Heart right ventricle (tissue), 16 donors: ENCODE measurements at places on chromosomes 5 and 9. TPM values are rescaled to one million over a fixed set of nuclear protein-coding genes. Genes with fewer than 3 reads are reported as not detected.
A peak's percentile ranks its signal among the peaks of the same experiment; 100 is the strongest.

The PCDHB7 gene
- total RNA-seq: 1.1 TPM

The TMEM167A gene
- 39.5 TPM for total RNA-seq

The ANKRD34B gene
- not detected for total RNA-seq

The TAF11L5 gene
- not detected for total RNA-seq

The ADAMTS12 gene
- total RNA-seq: 1.1 TPM

The PCDHGB7 gene
- 8.6 TPM for total RNA-seq

The MYMK gene
- total RNA-seq: not detected

The OGN gene
- 11.7 TPM for total RNA-seq

The CORO2A gene
- total RNA-seq: 0.25 TPM

The ADRA1B gene
- total RNA-seq: 4.1 TPM

The SOHLH1 gene
- not detected for total RNA-seq

GRCh38 chr9:121992571-121993212, 100.4 kb downstream of the TTLL11 start:
- peak; percentile 34 for DNase-seq

- no peak for DNase-seq
Measured at GRCh38 chr9:5612185-5612530, 16.7 kb upstream of the RIC1 start.

GRCh38 chr9:125632321-125633115, 74.5 kb downstream of the MAPKAP1 start:
- no peak for DNase-seq

GRCh38 chr5:133829786-133830185, 138.6 kb downstream of the C5orf15 start:
- DNase-seq: no peak

DNA sequence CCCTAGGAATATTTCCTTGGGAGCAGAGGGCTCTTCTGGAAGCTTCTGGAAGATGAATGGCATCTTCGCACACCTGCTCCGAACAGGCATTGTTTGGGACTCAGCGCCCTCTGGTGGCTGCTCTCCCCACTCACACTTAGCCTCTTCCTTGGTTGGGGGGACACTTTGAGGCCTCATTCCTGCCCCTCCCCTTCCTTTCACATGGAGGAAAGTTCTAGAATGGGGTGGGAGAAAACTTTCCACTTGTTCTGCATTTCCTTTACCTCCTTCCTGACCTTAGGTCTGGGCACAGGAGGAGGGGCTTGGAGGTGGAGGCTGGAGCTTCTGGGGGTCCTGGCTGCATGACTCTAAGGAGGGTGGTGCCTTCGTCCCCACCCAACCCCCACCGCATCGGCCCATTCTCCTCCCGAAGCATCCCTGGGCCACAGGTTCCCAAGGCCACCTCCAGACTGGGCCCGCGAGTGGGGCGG, 19.3 kb upstream of the SMIM32 start:
- DNase-seq: peak; percentile 64

GRCh38 chr5:24606971-24607370, 37.8 kb downstream of the CDH10 start:
- no peak for DNase-seq

GRCh38 chr5:172723508-172723907, 47.5 kb downstream of the DUSP1 start:
- DNase-seq: no peak

DNA sequence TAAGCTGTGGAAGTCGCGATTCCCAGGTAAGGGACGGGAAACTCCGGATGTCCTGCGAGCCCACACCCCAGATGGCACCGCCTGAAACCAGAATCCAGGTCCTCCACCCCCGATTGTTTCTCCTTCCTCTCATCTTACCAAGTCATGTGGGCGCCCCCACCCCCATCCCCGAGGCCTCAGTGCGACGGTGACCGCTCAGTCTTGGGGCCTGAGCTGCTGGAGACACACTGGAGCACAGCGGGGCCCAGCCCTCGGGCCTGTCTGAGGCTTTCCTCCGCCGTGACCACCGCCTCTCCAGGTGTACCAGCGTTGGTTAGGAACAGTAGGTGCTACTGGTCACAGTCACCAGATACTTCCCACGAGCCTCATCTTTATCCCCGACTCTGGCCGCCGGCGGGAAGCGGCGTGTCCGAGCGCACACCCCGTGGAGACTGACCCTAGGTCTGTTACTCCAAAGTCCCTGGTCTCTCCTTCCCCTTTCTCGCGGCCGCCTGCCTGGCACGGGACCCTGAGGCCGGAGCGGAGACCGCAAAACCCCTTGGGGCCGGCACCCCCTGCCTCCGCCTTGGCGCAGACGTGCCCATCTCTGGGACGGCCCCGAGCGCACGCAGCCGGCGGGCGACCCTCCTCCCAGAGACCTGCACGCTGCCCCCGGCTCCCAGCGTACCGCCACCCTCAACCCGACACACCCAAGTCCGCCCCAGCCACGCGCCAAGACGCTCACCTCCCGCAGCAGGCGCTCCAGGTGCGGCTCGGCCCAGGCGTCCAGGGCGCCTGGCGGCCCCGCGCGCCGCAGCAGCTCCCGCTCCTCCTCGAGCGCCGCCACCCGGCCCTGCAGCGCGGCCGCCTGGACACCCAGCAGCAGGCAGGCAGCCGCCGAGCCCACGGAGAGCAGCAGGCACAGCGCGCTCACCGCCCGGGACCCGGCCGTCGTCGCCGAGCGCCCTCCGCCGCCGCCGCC, 733 bp downstream of the COL23A1 start:
- no peak for DNase-seq

DNA sequence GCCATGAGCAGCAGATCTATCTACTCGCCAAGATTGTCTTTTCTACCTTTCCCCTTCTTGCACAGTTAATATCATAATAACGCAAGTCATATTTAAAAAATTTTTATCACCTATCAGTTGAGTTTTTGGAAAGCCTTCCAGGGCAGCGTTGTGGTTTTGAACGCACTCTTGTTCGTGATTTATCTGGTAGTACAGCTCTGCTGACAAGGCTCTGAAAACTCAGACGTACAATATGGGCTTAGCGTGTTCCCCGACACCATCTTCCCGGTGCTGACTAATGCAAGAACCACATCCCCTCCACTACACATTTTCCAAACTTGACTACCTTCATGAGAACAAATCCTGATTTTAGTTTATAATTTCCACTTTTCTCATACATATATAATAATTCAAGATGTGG, 1.6 kb upstream of the NFIL3 start:
- DNase-seq: no peak

- DNase-seq: no peak
Measured at GRCh38 chr5:109468288-109468676, 58.5 kb upstream of the PJA2 start.

DNA sequence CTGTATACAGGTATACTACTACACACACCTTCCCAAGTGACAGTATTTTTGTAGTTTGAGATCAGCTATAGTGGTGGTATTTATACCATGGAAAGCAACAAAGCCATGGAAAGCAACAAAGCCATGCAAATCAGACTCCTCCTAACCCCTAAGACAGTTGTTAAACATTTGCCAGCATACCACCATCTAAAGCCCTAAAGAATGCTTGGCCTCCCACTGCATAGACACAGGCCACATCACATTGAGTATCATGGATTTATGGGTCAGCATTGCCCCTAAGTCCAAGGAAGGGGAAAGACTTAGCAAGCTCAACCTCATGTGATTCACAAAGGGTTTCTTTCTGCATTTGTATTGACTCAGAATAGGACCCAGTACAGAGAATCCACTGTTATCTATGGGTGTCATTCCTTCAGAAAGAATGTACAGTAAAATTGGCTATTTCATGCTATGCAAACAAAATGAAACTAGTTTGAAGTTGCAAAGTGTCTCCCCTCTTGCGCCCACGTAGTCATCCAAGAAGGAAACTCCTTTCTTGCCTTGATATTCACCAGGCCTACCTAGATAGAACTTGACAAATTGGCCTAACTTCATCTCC, 70.4 kb upstream of the IQGAP2 start:
- no peak for DNase-seq

DNA sequence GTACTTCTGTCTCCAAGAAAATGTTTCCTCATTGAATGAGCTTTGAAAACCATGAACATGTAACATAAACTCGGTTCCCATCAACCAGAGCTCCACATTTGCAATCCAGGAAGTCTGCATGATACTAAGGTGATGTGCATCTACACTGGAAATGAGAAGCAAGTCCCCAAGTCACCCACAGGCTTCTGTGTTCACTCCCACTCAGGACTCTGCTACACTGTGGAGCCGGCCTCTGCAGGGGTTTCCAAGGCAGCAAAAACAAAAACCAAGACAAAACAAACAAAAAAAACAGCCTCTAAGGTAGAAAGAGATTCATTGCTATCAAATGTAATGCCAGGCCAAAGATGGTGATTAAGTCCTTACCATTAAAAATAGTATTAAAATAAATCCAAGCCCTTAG, 593.7 kb downstream of the IRX1 start:
- DNase-seq: no peak

- DNase-seq: no peak
Measured at GRCh38 chr9:123423311-123423640, 67.3 kb downstream of the CRB2 start.

DNA sequence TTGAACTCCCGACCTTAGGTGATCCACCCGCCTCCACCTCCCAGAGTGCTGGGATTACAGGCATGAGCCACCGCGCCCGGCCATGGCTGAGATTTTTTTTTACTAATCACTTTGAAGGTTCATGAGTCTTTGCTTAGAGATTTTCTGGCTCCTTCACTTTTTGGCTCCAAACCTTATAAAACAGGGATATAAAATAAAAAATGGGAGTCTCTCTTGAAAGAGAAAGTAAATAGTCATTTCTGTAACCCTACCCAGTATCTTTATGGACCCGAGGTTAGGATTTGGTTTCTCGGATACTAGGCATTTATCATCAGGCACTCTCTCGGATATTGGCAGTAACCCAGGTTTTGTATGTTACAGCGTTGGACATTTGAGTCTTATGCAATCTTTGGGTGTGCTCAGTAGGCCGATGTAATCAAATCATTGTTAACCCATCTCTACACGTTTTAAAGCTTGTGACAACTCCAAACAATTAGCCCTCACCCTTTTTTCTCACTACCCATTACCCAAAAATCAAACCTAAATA, 25.3 kb downstream of the STXBP1 start:
- no peak for DNase-seq

- no peak for DNase-seq
Measured at GRCh38 chr5:179776411-179776938, 17.3 kb upstream of the LTC4S start.

DNA sequence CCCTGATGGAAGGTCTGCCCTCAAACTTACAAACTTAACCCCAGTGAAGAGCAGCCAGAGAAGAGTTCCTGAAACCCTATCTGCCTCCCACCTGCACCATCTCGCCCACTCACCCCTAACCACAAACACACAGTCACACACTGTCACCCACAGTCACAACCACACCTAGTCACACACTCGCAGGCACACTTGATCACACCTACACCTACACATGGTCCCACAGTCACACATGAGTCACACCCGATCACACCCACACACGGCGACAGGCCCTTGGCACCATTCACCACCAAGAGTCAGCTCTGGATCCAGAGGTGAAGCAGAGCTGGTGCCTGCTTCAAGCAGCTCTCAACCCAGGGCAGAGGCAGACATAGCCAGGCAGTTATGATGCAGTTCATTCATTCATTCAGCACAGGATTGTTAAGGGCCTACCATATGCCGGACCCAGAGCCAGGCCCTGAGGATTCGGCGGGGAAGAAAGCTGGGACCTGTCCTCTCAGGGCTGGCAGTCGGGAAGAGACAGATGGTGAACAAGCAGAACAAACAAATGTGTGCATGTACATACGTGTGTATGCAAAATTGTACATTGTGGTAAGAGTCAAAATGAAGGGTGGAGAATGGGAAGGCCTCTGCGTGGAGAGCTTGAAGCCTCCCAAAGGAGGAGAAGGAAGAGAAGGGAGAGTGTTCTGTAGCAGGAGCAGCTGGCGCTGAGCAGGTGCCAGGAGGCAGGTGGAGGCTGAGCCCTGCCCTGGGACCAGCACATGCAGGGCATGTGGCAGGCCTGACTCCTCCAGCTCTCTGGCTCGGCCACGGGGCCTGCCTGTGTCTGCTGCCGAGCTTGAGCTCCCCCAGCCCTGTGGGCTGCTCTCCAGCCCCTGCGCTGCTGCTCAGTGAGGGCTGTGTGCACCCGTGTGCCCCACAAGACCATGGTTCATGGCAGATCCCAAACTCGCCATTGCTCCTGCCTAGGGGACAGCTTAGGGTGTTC, 6.4 kb downstream of the TSPAN17 start:
- no peak for DNase-seq

DNA sequence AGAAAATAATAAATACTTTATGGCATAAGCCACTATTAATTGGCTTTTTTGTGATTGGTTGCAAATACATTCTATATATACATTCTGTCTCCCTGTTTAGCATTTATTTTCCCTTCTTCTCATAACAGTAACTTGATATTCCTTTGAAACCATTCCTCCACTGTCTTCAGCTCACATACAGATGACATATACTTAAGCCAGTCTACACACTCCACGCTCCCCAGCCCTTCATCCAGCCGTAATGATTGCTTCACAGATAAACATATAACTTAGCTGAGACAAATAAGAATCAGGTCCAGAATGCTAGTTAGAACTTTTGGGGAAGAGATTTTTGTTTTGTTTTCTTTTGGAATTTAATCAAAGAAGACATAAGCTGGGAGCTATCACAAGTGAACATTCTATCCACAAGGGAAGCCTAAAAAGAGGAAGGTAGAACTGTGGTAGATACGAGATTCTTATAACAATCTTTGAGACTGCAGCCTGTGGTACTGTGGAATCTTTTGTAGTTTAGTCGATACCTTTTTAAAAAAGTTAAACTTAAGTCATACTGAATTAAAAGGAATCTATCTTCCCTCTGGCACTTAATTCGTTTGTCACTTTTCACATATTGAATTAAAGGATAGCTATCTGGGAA, 365.1 kb upstream of the PRR16 start:
- DNase-seq: no peak

DNA sequence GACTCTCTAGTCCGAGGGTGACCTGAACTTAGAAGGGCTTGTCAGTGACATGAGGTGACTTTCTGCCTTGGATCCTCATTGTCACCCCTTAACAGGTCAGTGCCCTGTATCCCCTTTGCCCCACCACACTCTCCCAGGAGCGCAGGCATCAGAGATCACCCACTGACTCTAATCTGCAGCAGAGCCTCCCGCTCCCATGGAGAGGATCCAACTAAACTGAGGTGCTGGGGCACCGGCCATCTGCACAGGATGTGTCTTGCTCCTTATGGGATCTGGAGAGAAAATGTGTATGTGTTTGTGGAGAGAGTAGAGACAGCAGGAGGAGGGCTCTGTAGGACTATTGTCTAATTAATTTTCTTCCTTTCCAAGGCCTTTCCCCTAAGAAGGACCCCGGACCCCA, 213.7 kb downstream of the ROR2 start:
- DNase-seq: no peak
